AG20443 (cell line): ENCODE measurements at places on chromosomes 3 and 15.

DNA sequence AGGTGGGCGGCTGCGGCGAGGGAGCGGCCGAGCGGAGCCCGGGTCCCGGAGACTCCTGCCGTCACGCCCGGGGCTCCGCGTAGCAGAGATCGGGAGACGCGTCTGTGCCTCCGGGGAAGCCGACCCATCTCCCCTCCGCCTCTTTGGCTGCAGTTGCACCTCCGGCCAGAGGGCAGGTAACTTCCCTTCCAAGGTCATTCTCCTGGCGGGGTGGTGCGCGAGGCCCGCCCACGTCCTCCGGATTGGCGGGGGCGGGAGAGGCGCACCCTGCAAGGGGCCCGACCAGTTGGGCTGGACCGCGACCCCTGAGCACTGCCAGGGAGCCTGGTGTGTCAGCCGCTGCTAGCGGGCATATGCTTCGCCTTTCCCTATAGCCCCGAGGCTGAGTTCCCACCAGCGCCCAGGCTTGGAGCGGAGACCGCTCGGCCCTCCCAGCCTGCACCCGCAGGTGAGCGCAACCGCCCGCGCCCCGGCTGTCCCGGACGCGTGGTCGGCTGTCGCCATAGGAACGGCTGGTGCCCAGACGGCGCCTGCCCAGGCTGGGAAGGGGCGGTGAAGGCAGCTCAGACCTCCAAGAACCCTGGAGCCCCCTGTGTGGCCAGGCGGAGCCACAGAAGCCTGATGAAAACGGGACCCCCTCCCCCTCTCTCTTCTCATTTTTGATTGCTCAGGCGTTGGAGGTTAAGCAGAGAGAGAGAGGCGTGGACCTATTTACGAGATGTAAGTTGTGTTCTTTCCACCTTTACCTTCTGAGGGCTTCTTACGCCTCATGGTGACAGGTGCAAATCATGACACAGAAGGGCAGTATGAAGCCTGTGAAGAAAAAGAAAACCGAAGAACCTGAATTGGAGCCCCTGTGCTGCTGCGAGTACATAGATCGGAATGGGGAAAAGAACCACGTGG is 453 bp downstream of the ZDHHC23 start:
- no peak for DNase-seq

GRCh38 chr3:167187221-167187620 is 192.9 kb downstream of the ZBBX start:
- no peak for DNase-seq

- peak; percentile 92 for DNase-seq
These were observed 31.9 kb upstream of the RAB6B start for GRCh38 chr3:133927540-133928066.

DNA sequence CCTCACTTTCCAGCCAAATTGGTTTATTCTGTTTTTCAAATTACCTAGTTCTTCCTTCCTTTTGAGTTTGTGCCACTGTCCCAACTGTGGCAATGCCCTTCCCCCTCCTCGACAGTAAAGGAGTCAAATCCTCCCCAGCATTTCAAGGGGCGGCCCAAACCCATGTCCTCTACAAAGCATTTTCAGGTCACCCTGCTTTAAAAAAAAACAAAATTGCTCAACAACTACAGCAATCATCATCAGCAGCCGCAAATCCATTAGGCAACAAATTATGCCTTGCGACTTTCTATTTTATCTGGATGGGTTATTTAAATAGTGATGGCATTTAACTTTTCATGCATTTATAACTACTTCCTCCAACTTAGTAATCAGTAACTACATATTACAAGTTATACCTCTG is 32.7 kb downstream of the PLD1 start:
- no peak for DNase-seq

DNA sequence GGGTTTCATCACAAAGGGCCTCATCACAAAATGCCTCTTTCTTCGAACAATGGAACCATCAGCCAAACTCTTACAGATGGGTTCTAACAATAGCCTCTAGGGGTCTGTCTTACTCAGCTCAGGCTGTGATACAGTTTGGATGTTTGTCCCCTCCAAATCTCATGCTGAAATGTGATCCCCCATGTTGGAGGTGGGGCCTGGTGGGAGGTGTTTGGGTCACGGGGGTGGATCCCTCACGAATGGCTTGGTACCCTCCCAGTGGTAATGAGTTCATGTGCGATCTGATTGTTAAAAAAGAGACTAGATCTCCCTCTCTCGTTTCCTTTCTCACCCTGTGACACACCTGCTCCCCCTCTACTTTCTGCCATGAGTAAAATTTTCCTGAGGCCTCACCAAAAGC is 47.9 kb upstream of the LIPC start:
- no peak for DNase-seq

DNA sequence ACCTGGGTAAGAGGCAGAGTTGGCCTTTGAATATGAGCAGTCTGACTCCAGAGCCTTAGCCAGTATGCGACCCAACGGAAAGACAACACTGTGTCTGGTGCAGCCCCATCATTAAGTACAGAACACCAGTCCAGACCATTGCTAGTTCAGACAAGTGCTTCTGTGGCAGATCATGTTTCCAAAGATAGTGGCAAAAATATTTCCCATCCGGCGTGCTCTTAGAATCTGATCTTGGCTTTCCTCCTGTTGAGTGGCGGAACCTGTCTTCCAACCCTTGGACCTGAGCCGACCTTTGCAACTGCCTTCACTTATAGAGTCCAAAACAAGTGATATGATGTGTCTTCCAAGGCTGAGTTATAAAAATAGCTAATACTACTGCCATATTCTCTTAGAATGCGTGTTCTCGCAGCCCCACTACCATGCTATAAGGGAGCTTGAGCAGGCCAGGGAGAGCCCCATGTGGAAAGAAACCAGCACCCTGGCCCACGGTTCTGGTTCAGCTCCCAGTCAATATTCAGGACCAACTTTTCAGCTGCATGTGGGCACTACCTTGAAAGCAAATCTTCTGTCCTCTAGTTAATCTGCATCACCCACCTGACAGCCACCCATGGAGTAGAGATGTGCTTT is 322.4 kb upstream of the SLCO3A1 start:
- DNase-seq = no peak

DNA sequence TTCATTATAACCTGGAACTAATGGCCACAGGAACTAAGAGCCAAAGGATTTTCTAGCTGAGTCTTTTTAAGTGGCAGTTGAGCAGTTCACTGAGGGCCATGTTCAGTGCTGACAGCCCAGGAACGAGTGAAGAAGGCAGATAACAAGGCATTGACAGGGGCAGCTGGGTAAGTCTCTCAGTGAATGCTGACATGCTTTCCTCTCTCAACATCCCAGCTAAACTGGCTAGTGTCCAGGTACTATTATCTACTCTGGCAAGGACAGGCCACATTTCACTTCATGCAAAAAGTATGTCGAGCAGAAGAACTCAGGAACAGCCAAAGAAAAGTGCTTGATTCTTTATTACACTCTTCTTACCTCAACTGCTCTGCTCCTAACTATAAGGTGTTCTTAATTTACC is 515.9 kb downstream of the NLGN1 start:
- DNase-seq = peak; percentile 53

- no peak for DNase-seq
These were observed 2.7 kb downstream of the UQCC5 start for GRCh38 chr3:52539010-52539653.

GRCh38 chr3:2526926-2527325 is 428.3 kb downstream of the CNTN4 start:
- DNase-seq = no peak

DNA sequence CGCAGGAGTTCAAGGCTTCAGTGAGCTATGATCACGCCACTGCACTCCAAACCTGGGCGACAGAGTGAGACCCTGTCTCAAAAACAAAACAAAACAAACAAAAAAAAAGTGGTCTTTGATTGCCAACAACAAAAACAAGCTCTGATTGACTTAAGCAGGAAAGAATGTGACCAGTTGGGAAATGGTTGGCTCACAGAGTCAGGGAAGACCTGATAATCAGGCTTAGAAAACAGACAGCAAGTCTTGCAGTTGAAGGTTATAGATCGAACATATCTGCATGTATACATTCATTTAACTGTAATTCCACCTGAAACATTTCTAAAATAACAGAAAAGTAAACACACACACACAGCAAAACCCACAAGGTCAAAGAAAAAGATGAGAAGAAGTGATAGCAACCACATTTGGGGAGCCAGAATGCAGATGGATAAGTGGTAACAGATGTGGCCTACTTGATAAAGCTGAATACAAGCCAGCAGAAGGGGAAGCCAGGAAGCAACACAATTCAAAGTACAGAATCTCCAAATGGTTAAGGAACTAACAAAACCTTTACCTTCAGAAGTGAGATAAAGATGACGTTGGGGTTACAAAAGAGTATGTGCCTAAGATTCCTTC is 699.9 kb upstream of the ZNF385D start:
- DNase-seq = peak; percentile 8

DNA sequence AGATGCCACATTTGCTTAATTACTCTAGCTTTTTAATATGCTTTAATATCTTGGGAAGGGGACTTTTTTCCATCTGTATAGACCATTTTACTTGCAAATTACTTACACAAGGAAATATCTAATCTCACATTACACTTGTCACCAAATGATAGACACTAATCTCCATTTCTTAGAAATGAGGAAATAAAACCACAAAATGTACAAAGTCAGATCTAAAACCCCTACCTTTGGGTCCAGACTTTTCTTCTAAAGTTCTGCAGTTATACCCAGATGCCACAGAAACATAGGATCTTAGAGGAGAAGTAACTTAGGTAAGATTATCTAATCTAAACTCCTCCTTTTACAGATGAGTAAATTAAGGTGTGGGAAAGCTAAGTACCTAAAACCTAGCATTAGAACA is 44.3 kb downstream of the CD200R1L start:
- no peak for DNase-seq

GRCh38 chr15:73677146-73677607 is 7.0 kb upstream of the CD276 start:
- DNase-seq = peak; percentile 70

DNA sequence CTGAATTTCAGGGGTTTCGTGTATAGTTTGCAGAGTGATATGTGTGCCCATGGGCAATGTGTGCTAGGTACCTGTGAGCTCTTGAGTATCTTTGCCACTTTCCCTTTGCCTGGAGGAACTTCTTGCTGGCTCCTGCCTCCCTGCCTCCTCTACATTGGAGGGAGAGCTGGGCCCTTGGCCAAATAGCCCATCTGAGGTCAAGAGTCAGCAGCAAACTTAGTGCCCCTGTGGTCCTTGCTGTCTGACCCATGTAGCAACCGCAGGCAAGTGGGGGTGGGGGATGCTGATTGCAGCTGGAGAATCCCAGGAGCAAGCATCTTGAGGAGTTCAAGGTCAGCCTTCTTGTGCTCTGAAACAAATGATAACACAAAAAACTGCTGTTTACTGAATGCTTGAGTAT is 5.4 kb upstream of the TBC1D21 start:
- no peak for DNase-seq

- no peak for DNase-seq
These were observed 617.5 kb downstream of the RBMS3 start for GRCh38 chr3:29898171-29898965.

DNA sequence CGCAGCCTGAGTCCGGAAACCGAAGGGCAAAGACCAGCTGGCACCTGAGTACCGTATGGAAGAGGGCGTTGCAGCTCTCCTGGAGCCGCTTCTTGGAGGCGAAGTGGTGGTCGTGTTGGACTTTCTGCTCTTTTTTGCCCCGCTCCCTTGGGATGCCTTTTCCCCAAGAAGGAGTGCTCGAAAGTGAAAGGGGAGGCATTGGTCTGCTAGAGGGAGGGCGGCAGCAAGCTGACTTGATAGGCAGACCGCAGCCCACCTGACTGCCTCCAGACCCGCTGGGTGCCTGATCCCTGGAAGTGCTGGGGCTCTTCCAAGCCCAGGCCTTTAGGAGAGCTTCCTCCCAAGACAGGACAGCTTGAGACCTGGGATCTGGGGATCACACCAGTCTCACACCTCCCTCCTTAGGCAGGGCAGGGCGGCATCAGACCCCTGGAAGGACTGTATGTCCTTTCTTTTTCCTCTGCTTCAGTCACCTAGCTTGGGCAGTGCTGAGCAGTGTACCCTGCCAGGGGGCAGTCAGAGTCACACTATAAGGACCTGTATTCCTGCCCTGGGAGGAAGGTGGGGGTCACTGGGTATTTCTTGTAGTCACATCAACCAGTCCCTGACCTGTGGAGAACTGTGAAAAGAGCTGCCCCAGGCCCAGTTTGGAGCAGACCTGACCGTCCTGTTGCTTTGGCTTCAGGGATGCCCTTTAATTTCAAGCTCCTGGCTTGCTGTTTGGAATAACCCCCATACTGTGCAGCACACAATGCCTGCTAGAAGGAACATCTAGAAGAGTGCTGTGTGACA is 2.1 kb downstream of the ACVR2B start:
- peak; percentile 22 for DNase-seq

GRCh38 chr15:39580117-39580484 is 778 bp upstream of the THBS1 start:
- DNase-seq = peak; percentile 83

DNA sequence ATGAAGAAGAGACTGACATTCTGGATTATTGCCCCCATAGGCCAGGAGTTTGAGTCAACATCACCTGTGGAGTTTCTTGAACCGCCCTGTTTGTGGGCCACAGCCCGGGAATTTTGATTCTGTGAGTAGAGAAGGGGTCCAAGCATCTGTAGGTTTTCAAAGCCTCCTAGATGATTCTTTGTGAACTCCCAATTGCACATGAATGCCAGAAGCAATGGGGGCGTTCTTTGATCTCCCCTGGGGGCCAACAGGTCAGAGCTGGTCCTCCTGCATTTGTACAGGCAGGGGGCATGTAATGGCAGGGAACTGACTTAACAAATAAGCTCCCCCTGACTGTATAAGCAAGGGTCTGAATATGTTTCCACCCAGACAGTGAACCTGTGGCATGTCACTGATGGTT is 260.3 kb downstream of the SLCO3A1 start:
- no peak for DNase-seq

DNA sequence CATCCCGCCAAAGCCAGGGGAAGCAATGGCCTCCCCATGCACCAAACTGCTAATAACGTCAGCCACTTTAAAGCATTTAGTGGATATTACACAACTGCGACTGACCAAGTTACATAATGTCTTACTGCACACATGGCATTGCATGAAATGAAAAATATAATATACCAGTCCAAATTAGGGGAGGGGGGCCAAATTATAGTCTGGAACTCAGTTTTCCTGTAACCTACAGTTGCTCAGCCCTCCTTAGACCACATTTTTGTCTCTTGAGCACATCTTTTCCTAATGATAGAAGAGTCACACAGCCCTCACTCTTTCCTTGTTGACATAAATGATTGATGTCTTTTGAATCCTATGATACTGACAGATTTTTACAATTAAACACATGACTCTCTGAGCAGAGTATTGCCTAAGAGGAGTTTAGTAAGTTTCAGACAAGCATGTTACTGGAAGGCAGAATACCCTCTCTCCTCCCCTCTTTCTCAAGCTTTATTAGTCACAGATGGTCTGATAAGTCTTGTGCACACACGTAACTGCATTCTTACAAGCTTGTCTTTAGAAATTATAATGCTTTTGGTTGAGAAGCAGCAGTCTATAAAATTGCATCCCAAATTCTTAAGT is 1.1 kb upstream of the PLD1 start:
- peak; percentile 75 for DNase-seq

- DNase-seq = no peak
These were observed 134.3 kb downstream of the POLQ start for GRCh38 chr3:121411523-121411922.

DNA sequence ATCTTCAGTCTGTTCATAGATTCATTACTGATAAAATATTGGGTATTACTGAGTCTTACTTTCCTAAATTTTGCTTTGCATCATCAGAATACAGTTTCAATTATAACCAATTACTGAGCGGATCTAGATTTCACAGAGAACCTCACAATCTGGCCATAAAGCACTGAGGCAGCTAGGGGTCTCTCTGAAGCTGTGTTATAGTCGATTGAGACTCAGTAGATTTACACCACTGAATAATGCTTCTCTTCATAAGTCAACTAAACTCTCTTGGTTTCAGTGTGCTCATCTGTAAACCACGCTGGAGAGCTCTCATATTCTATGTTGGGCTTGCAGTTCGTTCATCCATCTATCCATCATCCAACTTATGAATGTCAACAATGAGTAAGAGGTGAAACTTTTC is 180.6 kb downstream of the GREM1 start:
- DNase-seq = no peak
